ENCODE measurements at places on chromosomes 5 and 9.

- DNase-seq: no peak
These were observed 224.3 kb downstream of the AOPEP start for GRCh38 chr9:94950579-94951323.

GRCh38 chr9:102779356-102779755 is 215.8 kb upstream of the CYLC2 start:
- no peak for DNase-seq

DNA sequence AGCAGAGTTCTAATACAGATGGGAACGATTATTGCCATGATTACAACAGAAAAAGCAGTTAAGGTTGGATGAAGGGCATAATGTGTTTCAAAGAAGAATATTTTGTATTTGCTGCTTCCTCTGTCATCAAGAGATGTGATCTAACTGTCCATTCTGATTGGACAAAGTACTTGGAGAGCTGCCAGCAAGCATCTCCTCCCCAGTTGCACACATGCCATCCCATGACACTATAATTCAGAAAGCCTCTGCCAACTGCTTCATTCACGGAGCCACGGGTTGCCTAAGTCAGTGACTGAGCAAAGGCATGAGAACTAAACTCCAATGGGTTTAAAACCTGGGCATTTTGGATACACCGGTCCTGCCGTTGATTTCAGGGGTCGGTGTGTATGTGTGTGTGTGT is 253.8 kb downstream of the CRB2 start:
- no peak for DNase-seq

DNA sequence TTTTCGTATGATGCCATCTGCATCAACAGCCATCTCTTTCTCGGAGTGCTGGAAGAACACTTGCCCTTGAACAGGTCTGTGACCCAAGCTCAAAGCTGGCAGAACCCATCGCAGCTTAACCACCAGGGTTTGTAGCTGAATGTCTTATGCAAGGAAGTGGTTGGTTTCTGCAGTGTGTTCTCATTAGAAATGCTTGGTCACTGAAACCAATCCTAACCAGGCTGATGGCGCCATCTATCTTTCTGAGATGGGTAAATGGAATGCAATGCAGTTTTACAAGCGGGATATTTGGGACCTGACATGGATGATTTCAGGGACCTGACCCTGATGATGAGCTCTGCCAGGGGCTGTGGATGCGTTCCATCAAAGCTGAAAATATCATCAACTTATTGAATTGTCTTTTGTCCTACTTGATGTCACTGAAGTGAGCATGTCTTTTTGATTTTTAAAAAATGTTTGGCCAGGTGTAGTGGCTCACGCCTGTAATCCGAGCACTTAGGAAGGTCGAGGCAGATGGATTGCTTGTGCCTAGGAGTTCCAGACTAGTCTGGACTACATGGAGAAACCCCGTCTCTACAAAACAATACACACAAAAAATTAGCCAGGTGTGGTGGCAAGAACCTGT is 28.7 kb downstream of the DMRT3 start:
- no peak for DNase-seq

DNA sequence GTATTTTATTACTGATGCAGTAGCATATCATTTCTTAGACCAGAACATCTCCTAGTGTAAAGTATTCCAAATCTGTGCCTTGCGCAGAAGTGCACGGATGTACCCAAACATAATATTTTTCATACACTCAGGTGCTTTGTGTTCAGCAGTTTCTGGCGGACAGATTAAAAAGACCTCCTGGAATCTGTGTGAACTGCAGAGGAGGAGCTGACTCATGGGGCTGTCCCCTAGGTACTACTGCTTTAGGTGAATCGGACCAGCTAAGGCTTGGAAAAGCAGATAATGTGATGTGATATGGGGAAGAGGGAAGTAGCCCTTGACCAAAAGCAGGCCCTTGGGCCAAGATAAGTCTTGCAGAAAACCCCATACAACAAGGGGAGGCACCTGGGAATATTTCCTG is 310.1 kb downstream of the PLK2 start:
- no peak for DNase-seq

- DNase-seq: no peak
These were observed 212.3 kb upstream of the DAPK1 start for GRCh38 chr9:87285183-87285850.

DNA sequence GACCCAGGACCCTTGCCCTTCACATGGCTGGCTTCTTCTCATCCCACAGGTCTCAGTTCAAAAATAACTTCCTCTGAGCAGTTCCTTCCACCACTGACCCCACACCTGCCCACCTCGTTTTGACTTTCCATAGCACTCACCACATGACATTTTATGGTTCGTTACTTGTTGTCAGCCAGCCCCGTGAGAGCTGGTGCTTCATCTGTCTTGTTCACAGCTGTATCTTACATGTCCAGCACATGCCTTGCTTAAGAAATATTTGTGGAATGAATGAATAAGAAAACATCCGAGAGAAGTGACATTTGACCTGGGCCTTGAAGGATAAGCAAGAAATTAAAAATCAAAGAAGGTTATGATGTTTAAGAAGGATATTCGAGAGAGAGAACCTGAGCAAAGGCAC is 193.9 kb downstream of the RFK start:
- DNase-seq: no peak

DNA sequence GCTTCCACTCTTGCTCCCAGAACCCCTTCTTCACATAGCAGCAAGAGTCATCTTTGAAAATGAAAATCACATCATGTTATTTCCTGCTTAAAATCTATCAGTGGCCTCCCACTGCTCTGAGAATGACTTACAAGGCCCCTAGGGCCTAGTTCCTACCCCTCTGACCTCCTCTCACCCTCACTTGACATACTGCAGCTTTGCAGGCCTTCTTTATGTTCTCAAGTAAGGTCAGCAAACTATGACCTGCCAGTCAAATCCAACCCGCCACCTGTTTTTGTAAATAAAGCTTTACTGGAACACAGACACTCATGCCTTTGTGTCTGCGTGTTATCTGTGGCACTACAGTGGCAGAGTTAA is 185.7 kb downstream of the NR3C1 start:
- no peak for DNase-seq

DNA sequence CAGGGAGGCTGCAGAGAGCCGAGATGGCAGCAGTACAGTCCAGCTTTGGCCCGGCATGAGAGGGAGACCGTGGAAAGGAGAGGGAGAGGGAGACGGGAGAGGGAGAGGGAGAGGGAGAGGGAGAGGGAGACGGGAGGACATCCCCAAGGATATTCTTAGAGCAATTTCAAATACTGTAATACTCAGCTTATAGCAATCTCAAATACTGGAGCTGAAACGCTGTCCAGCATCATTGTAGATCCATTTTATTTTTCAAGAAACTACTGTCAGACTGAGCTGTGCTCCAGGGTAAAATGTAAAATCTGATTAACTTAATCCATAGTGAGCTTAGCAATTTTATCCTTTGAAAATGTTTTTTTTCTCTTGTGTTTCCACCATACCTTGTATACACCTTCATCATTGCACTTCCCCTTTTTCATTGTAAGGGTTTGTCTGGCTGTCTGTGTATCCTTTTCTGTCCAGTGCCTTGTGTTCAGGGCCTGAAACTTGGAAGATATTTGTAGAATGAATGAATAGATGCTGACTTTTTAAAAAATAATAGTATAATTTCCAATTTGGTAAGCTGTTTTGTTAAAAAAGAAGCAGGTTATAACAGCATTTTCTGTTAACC is 64.0 kb upstream of the LRRC70 start:
- DNase-seq: no peak

- no peak for DNase-seq
These were observed 910.4 kb downstream of the DNAH5 start for GRCh38 chr5:13034061-13034460.

DNA sequence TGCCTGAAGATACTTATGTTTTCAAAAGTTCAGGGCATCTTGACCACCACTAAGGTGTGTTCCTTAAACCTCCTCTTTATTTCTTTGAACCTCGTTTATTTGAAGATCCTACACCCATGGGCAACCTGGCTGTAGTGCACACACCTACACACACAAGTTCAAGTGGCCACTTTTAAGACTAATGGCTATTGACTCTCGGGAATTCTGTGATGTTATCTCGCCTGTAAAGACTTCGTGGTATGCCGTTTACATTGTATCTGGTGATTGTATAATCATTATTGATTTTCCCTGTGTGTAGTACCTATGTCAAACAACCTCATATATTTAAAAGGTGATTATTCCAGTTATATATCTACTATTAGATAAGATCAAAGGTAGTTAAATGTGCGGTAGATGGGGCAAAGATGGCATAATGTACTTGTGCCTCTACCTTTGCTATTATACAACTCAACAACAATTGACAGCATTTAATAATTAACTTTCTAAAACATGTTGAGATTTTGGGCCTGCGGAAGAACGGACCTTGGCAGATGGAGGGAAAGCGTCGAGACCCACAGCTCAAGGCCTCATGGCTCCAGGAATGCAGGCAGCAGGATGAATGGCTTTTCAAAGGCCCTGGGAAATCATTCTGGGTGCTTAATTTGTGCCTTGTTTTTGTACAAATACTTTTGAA is 51.4 kb upstream of the IRX2 start:
- DNase-seq: no peak
